Neural progenitor cell (in vitro differentiated cells): ENCODE measurements at places on chromosomes 6 and 20. TPM values are rescaled to one million over a fixed set of nuclear protein-coding genes. Genes with fewer than 3 reads are reported as not detected.

The MYLK4 gene
- 0.25 TPM in 1 of 2 replicates, not detected in the other for total RNA-seq

The GPX5 gene
- total RNA-seq = not detected in 2 replicates

The ARHGAP40 gene
- total RNA-seq = not detected in 2 replicates

The PRL gene
- not detected in 2 replicates for total RNA-seq

The SNAP91 gene
- 2.8 and 3.4 TPM in 2 replicates for total RNA-seq

The BFSP1 gene
- not detected in 2 replicates for total RNA-seq

The FKBP1C gene
- 0.34 TPM in 1 of 2 replicates, not detected in the other for total RNA-seq

The OPRM1 gene
- not detected in 2 replicates for total RNA-seq

The KDM1B gene
- total RNA-seq = 11.6 and 16.9 TPM in 2 replicates

The GRIK2 gene
- total RNA-seq = 0.88 and 1.5 TPM in 2 replicates

The SOBP gene
- total RNA-seq = 11.0 and 12.6 TPM in 2 replicates

The PTK6 gene
- total RNA-seq = not detected in 2 replicates

The CABLES2 gene
- total RNA-seq = 8.1 and 13.8 TPM in 2 replicates

The LHFPL5 gene
- not detected in 2 replicates for total RNA-seq

The GSTA2 gene
- not detected in 2 replicates for total RNA-seq

The TTLL9 gene
- total RNA-seq = 0.34 TPM in 1 of 2 replicates, not detected in the other

The GTSF1L gene
- total RNA-seq = not detected in 2 replicates

The RSPH4A gene
- total RNA-seq = 0.59 and 0.69 TPM in 2 replicates

The DHX16 gene
- 17.6 and 29.2 TPM in 2 replicates for total RNA-seq

The PTGIS gene
- 31.3 and 35.6 TPM in 2 replicates for total RNA-seq

The OTOR gene
- total RNA-seq = not detected in 2 replicates

The GABRR2 gene
- 0.28 TPM in 1 of 2 replicates, not detected in the other for total RNA-seq

The HLA-DRA gene
- 1.8 and 2.3 TPM in 2 replicates for total RNA-seq

The VSTM2L gene
- 2.9 and 13.8 TPM in 2 replicates for total RNA-seq

The FABP7 gene
- 37.3 and 58.2 TPM in 2 replicates for total RNA-seq

The LST1 gene
- not detected in 2 replicates for total RNA-seq

The THEMIS gene
- total RNA-seq = not detected in 2 replicates

The MYO6 gene
- 16.5 and 23.0 TPM in 2 replicates for total RNA-seq

The HSPA12B gene
- total RNA-seq = 0.15 and 0.71 TPM in 2 replicates

The TSBP1 gene
- not detected in 2 replicates for total RNA-seq

The PRDM1 gene
- total RNA-seq = 0.37 and 0.43 TPM in 2 replicates

The DOK5 gene
- total RNA-seq = 3.0 and 3.1 TPM in 2 replicates

The GPSM3 gene
- 3.4 and 4.5 TPM in 2 replicates for total RNA-seq

The TFAP2B gene
- 0.15 TPM in 1 of 2 replicates, not detected in the other for total RNA-seq
